Activated CD4-positive, CD25-positive, alpha-beta regulatory T cell treated with anti-CD3 and anti-CD28 coated beads, Interleukin-2, amount 50 U/mL, for 72 hours (primary cell): ENCODE measurements at places on chromosomes 12 and 14.

GRCh38 chr12:64293654-64294364, 71.7 kb upstream of the KICS2 start:
- DNase-seq, result no peak

DNA sequence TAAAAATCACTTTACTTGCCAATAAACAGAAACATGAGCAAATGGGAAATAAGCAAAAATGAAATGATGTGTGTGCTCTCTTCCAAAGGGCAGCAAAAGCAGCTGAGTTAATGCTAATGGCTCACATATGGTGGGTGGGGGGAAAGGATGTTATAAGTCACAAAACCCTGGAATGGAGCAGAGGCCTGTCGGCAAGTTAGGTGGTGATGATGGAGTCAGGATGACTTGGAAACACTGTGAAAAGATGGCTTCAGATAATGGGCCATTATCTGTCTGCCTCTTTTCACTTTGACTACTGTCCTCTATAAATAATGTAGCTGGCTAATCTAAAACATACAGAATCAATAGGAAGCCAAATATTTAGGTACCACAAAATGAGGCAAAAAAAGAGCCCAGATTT, 228.7 kb downstream of the APAF1 start:
- DNase-seq, result no peak

DNA sequence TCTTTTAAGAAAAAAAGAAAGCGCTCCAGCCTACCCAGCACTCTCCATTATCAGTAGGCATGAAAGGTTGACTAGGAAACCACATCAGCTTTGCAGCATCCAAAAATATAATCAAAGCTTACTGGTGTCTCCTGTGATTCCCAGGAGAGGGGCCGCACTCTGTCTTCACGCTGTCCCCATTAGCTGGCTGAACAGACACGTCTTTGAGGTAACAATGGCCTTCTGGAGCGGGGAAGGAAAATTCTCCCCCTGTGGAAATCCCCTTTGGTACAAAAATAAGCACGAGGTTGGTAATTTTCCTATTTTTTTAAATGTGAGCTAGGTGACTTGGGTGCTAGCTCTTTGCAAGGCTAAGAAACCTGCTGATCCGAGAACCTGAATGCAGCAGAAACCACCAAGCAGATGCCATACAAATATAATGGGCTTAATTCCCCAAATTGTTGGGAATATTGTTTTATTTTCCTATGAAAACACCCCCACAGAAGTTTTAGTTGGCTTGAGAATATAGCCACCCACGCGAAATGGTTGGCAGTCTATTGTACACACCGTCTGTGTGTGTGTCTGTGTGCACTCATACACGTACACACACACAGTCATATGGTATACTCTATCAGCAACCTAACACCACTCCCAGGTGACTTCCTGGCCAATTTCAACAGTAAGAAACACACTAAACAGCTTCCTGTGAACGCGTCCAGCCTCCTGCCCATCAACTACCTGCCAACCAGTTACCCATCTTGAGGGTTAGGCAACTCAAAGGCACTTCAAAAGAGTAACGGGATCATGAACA, 71.2 kb downstream of the KSR2 start:
- no peak for DNase-seq

- no peak for DNase-seq
Measured at GRCh38 chr14:68691792-68692118, 101.1 kb downstream of the ZFP36L1 start.

- no peak for DNase-seq
Measured at GRCh38 chr12:89203144-89203543, 149.2 kb downstream of the DUSP6 start.

DNA sequence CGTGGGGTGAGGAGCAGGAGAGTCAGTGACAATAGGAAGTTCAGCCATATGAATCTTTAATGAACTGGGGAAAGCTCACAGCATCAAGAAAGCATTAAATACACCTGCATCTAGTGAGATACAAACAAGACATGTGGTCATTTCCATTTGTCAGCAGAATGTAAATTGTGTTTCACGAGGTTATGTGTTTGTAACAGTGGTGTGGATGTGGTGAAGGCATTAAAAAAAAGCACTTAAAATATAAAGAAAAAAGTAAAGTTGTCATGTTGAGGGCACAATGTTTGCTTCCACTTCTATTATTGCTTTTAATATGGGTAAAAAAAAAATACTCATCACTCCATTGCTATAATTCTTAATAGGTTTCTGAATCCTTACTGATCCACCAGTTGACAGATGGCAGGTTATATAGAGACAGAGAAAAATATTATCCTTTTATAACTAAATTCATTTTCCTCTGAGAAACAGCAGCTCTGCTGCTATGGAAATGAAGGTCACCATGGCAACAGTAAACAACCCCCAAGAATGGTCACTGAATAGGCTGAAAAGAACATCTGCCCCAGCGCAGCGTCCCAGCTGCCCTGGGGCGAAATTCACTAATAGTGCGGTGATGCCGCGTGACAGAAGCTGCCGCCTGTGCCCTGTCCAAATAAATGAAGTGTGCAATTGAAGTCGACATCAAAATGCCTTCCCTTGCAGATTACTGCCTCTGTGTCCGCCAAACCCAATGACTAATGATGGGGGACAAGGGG, 226.1 kb downstream of the FOXN3 start:
- DNase-seq, result no peak

DNA sequence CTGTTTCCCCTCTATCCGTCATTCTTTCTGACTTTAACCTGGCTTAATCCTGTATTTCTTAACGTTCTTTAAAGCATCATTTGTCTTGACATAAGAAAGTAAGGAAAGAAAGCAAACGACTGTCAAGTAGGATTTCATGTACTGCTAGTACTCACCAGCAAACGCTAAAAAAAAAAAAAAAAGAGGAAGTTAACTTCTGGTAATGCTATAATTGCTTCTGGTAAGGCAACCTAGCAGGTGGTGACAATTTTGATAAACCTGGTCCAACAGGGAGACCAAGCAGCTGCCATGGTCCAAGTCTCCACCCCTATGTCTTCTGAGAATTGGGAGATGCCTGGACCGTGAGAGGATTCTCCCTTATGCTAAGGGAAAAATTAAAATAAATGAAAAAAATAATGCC, 306.6 kb downstream of the DAD1 start:
- DNase-seq, result no peak

GRCh38 chr14:58243790-58244555, 670 bp upstream of the PSMA3 start:
- DNase-seq, result no peak

DNA sequence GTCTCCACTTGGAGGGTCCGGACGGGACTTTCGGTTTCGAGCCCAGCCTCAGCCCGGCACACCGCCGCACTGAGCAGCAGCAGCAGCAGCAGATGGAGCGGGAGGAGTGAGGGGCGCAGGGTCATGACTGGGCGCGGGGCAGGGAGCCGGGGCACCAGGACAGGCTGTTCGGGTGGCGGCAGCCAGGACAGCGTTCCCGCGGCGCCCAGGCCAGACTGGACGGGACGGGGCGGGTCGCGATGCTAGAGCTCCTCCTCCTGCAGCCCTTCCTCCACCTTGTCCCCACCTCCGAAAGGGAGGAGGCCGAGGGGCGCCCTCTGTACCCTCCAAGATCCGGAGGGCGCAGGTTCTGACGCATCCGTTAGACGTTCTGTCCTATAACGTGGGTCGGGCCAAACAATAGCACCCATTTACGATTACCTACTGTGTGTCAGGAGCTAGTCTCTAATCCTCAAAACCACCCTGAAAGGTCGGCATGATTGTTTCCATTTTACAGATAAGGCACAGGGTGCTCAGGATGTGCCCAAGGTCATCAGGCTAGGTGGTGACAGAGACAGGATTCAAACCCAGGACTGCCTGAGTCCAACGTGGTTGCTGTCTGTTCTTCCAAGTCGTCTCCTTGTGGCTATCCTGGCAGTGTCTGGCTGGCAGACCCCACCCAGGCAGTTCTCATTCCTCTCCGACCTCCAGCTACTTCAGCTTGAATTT, at the start of gene FKBP11:
FKBP11 (minus strand) TSS at position 189 of the 708 bp plus-strand sequence; CDS start at position 125, 64 bp downstream.
- DNase-seq, result peak; percentile 63

DNA sequence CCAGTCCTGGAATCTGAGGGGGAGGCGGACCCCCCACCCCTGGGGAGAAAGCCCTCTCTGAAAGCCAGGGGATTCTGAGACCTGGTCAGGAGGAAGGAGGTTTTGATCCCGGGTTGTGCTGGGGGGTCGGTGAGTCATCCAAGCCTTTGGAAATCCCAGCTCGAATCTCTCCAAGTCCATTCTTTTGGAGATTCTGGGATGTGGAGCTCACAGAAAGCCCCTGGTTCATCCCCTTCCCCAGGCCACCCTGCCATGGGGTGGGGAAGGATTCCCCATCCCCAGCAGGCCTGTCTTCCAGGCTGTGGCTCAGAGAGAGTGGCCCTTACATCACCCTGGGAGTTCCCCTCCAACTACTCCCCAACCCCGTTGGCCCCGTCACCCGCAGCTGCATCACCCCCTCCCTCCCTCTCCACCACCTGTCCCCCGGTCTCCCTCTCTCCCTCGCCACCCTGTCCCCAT, 14.3 kb downstream of the EXOC3L4 start:
- no peak for DNase-seq

GRCh38 chr14:22791301-22791700, 23.9 kb downstream of the SLC7A7 start:
- no peak for DNase-seq

- DNase-seq, result no peak
Measured at GRCh38 chr12:105445249-105445648, 114.8 kb downstream of the C12orf75 start.

DNA sequence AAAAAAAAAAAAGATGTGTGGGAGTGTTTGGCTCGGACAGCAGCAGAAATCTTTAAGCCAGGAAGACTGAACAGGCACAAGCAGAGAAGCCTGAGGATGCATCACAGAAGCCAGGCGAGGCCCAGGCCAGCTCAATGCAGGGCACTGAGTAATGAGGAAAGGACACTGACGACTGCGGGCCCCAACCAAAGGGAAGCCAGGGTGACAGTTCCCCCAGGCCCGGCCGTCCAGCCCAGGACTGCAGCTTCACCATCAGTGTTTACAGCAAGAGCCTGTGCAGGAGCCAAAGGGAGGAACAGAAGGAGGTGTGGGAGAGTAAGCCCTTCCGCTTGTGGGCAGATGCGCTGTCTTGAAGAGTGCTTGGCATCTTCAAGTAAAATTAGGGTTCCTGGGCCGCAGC, 205.3 kb upstream of the SFSWAP start:
- DNase-seq, result no peak

GRCh38 chr14:96164861-96165490, 39.7 kb upstream of the BDKRB2 start:
- no peak for DNase-seq

DNA sequence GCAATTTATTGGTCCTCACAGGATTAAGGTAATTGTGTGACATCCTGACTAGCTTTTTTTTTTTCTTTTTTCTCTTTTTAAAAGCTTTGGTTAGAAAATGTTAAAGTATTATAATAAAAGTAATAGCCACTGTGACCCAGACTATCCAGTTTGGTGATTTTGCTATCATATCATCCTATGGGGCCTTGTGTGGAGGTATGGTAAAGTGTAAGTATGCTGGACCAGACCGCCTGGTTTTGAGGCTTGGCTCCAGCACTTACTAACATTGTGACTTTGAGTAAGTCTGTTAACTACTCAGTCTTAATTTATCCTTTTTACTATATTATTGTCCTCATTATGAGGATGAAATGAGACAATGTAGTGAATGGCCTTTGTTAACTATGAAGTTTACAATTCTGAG, 15.5 kb downstream of the EID3 start:
- no peak for DNase-seq

DNA sequence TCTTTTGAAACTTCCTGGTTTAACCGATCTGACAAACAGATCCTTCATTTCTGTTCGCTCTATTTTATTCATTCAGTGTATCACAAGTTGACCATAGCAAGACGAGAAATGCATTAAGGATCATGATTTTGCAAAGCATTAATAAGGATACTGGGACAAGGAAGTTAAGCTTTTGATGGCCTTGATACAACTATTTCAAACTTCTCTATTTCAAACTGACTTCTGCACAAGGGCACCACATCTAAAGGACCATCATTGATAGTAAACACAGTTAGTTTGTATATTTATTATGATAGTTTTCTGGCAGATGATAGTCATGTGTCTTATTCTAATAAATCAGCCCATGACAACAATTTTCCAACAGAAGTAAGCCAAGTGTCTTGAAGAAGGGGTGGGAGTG, 25.8 kb upstream of the PLXNC1 start:
- DNase-seq, result no peak

DNA sequence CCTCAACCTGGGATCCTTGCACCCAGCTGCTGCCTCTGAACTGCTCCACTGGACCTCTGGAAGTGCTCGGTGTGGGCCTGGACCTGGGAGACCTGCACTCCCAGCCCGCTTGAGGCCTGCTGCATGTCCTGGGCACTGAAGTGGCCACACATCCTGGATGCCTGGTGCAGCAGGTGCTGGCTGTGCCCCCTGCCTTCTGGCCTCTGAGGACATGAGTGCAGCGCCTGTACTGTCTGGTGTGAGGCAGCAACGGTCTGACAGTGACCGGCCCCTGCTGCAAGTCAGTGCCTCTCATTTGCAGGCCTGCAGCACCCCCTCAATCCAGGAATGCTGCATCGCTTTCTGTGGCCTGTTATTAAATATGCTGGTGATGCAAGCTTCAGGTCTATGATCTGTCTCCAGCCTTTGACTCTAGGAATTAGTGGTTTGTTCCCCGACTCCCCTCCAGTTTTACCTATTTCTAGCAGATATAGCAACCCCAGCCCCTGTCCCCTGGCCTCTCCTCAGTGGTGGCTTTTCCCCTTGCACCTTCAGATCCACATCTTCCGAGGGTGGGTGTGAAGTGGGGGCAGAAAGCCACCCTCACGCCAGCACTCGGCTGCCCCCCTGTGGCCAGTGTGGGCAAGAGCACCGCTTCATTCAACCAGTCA, 3.6 kb downstream of the SMIM41 start:
- DNase-seq, result peak; percentile 71

GRCh38 chr14:89409961-89410360, 7.1 kb downstream of the FOXN3 start:
- DNase-seq, result no peak

GRCh38 chr14:81235096-81235495, 14.3 kb upstream of the GTF2A1 start:
- DNase-seq, result no peak

GRCh38 chr12:24561882-24562770, 386.8 kb downstream of the BCAT1 start:
- DNase-seq, result no peak

- no peak for DNase-seq
Measured at GRCh38 chr14:100711493-100711892, 15.2 kb upstream of the DLK1 start.

GRCh38 chr14:24422261-24422660, 7.2 kb downstream of the CBLN3 start:
- DNase-seq, result no peak

DNA sequence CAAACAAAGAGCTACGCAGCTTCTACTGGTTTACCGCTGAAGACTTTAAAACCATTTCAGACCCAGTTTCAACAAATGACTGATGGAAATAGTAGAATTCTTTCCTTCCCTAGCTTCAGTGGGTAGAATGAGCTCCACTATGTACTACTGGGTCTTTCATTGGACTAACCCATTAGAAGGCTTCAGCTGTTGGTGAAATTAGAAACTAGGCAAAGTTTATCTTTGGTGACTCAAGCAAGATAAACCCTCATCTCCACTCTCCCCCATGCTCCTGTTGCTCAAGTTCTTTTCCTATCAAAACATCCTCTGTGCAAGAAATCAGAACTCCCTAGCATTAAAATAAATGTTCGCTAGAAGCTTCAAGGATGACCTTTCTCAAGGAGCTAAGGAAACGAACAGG, 159.2 kb downstream of the PAWR start:
- no peak for DNase-seq
